A172 (cell line): ENCODE measurements at places on chromosomes 6 and 20. TPM values are rescaled to one million over a fixed set of nuclear protein-coding genes. Genes with fewer than 3 reads are reported as not detected.

The FAM184A gene
- 3.1 and 4.6 TPM in 2 replicates for total RNA-seq

The RBPJL gene
- total RNA-seq: not detected in 2 replicates

The RFX6 gene
- not detected in 2 replicates for total RNA-seq

The TRIM10 gene
- not detected in 2 replicates for total RNA-seq

The TBC1D32 gene
- 5.7 and 10.1 TPM in 2 replicates for total RNA-seq

The PKIB gene
- total RNA-seq: 2.0 and 4.1 TPM in 2 replicates

The SLC35D3 gene
- not detected in 2 replicates for total RNA-seq

The ANKRD60 gene
- total RNA-seq: not detected in 2 replicates

The IL17A gene
- not detected in 2 replicates for total RNA-seq

The SDC4 gene
- 42.4 and 43.9 TPM in 2 replicates for total RNA-seq

The NRSN1 gene
- total RNA-seq: not detected in 2 replicates

The MRAP2 gene
- total RNA-seq: 0.86 and 1.1 TPM in 2 replicates

The ZNF322 gene
- total RNA-seq: 21.4 and 24.1 TPM in 2 replicates
